ENCODE measurements at places on chromosomes 1 and 21.

- no peak for DNase-seq
These were observed 14.9 kb downstream of the SELL start for GRCh38 chr1:169696273-169697100.

GRCh38 chr1:40380817-40381216 lies 7.3 kb downstream of the SMAP2 start:
- DNase-seq, result no peak

- no peak for DNase-seq
These were observed 108.2 kb downstream of the CLEC20A start for GRCh38 chr1:178388418-178389145.

- peak; percentile 66 for DNase-seq
These were observed 69.6 kb downstream of the SDCCAG8 start for GRCh38 chr1:243325305-243325890.

DNA sequence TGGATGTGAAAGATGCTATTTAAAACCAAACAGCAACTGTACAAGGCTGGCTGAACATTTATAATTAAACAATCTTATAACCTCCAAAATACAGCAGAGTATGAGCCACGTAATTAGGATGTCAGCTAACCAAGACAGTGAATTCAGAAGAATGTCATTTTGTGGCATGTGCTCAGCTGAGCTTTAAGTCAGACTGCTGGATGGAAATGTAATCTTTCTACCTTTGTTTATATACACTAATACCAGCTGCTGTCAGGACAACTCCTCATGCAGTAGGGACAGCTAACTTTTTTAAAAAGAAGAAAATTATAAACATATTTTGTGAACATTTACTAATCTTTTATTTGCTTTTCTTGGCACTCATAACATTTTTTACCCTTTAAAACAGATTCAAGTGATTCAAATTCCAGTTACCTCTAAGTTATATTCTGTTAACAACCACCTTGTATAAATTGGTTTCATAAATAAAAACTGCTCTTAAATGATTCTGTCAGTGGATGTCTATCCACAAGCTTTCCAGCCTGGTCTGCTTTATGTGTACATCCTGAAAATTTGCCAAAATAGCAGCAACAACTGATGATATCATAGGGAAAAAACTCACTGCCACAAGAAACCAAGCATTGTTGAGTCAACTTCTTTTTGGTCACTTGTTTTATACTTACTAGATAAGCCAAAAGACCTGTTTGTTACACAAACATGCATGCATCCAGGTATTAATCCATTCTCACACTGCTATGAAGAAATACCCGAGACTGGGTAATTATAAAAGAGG lies 36.1 kb downstream of the DPH5 start:
- no peak for DNase-seq

- DNase-seq, result no peak
These were observed 145.0 kb upstream of the DUSP10 start for GRCh38 chr1:221886743-221887414.

DNA sequence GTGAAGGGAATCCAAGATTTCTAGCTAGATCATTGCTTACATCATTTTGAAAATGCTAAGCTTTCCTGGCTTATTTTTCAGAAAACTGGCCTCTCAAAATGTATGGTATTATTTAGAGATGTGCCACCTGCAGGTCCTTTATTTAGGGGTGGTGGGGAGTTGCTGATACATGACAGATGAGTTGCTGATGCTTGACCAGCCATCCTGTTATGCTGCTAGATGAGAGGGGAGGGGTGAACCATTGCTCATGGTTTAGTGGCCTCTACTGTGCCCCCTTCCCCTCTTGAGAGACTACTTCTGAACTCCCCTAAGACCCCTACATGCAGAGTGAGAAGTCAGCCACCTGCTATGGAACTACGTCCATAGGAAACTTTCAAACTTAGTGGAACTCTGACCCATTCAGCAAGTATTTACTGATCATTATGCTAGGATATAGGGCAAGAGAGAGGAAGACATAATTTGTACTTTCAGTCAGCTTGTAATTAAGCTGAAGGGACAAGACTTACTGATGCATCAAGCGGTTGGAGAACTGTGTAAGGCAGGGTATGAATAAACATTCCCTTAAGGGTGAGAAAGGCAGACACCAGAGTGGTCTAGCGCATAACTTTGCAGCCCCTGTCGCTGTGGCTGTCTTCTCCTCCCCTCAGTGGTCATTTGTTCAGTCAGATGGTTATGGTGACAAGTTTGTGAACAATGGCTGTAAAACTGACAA lies 34.6 kb downstream of the SLAMF6 start:
- no peak for DNase-seq

DNA sequence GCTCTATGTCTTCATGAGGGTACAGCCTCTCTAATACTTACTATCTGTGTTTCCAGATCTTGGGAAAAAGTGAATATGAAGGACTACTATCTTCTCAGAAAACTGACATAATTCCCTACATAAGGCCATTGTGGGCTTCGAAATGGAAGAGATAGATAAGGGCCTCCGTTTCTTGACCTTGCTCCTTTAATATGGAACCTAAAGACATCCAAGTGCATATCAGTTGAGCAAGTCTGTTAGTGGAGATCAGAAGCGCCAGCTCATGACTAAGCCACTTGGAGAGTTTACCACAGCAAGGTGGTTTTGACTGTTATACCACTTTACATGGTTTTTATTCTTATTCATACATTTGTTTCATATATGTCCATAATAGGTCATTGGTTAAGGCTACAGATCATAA lies 35.3 kb upstream of the FCER1A start:
- DNase-seq, result no peak

- DNase-seq, result peak; percentile 44
These were observed 78.6 kb downstream of the HHAT start for GRCh38 chr1:210407207-210407886.

- DNase-seq, result no peak
These were observed 129.7 kb upstream of the ZBTB40 start for GRCh38 chr1:22321917-22322316.

- no peak for DNase-seq
These were observed 151.5 kb downstream of the SMYD3 start for GRCh38 chr1:246355411-246356230.

- DNase-seq, result no peak
These were observed 56.1 kb downstream of the KCTD3 start for GRCh38 chr1:215623162-215623561.

DNA sequence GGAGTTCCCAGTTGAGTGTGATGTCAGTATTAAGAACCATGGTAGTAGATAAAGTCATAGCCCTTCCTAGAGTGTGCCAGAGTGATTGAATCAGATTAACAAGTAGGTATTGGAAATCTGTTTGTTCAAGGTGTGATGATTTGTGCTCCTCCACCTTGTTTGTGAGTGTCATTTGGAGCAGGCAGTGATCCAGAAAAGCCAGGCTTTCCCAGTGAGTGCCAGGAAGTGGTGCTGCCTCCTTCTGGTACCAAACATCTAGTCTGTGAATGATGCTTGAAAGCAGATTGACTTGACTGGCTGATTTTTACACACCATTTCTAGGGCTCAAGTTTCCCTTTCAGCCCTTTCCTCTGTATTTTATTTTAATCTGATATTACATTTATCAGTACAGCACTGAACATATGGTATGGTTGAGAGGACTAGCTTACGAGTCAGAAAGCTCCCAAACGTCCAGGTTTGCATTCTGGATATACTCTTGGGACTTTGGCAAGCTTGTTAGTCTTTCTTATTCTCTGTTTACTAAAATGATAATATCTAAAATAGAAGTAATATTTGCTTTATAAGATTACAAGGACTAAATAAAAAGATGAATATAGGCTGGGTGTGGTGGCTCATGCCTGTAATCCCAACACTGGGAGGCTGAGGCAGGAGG lies 100.7 kb downstream of the PATJ start:
- no peak for DNase-seq

GRCh38 chr1:147486876-147487656 lies 54.2 kb upstream of the BCL9 start:
- no peak for DNase-seq

GRCh38 chr1:39901464-39901713 lies 328 bp downstream of the MYCL start:
- DNase-seq, result no peak

DNA sequence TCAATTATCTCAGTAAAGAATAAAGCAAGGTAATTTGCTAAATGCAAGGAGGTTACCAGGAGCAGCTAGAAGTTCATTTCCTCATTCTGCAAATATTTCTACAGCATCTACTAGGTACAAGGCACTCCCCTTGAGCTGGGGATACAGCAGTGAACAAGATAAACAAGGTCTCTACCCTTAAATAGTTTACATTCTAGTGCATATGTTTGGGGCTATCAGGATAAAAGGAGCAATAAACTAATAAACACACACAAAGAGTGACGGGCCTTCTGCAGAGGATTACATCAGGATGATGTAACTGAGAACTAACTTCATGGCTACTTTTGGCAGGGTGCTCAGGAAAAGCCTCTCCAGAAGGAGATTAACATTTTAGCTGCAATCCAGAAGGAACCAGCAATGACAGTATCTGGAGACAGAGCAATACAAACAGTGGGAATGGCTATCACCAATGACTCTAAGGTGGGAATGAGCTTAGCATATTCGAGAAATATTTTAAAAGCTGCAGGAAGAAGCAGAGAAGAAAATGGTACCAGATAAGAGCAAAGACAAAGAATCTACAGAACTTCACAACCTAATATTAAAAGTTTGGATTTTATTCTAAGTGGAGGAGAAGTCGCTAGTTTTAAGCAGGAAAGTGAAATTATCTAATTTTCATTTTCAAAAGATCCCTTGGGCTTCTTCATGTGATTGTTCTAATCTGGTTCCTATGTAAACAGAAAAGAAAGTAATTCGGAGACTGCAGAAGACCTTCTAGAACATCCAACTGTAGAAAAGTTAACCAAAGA lies 25.8 kb downstream of the TP53BP2 start:
- DNase-seq, result no peak

DNA sequence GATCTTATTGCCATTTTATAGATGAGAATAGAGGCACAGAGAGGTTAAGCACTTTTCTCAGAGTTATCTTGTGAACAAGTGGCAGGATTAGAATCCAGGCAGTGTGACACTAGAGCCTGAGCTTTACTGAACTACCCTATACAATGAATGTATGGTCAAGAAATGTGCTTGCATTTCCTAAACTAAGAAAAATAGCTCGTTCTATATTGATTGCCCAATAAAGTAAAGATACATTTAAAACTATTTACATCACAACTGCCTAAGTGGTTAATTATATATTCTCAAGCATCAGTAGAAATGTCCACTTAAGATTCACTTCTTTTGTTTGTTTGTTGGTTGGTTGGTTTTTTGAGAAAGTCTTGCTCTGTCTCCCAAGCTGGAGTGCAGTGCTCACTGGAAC lies 91.6 kb downstream of the ZFYVE9 start:
- no peak for DNase-seq

GRCh38 chr1:27099135-27099586 lies 55.8 kb downstream of the SLC9A1 start:
- peak; percentile 39 for DNase-seq

DNA sequence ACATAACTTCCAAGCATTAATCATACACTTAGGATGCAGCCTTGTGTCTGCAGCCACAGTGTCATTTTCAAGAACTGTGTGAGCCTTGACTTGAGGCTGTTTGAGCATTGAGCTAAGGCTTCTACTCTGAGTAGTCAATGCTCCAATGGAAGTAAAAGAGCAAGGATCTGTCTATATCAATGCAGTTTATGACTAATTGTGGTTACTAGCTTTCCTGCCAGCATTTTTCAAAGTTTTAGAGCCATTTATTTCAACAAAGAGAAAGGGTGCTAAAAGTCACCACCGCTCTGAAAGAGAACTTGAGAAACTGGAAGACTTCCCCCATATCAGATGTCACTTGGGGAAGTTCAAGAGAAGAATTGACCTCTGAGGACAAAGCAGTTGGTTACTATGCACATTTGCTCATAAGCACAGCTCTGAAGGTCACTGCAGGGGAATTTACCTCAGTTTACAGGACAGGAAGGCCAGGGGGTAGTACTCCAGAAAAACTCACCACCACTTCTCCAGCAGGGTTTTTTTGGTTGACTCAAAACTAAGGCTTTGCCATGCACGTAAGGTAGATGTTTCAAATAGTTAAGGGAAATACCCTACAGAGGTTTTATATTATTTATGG lies 24.5 kb upstream of the RGS1 start:
- no peak for DNase-seq

- DNase-seq, result no peak
These were observed 46.5 kb downstream of the NENF start for GRCh38 chr1:212479188-212479587.
